ENCODE measurements at places on chromosomes 6 and 20.

- no peak for DNase-seq
Measured at GRCh38 chr6:30761791-30762429, 17.6 kb upstream of the IER3 start.

GRCh38 chr20:6074145-6074561, 20.3 kb upstream of the LRRN4 start:
- DNase-seq: no peak

DNA sequence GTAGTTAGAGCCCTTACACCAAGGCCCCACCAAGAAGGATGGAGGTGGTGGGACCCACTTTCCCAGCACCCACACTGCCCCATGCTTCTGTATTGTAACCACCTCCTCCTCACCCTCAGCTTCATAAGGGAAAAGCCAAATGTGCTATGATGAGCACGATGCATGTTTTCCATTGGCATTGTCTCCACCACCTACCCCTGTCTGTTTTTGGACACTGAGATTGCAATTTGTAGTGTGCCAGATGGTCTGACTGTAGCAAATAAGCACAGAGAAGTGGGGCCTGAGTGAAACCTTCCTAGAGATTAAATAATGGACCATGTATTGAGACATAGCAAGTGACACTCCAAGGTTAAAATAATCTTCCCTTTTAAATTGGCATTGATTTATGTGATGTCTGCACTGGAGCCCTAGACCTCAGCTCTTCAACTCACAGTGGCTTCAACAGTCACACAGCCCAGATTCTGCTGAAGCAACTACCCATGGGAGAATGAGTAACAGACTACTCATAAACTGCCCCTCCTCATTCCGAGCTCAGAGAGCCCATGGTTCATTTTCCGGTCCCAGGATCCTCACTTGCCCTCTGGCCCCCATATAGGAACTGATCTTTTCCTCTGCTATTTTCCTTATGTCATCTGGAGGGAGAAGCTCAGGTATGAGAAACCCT, 177.9 kb downstream of the COL9A1 start:
- DNase-seq: no peak

DNA sequence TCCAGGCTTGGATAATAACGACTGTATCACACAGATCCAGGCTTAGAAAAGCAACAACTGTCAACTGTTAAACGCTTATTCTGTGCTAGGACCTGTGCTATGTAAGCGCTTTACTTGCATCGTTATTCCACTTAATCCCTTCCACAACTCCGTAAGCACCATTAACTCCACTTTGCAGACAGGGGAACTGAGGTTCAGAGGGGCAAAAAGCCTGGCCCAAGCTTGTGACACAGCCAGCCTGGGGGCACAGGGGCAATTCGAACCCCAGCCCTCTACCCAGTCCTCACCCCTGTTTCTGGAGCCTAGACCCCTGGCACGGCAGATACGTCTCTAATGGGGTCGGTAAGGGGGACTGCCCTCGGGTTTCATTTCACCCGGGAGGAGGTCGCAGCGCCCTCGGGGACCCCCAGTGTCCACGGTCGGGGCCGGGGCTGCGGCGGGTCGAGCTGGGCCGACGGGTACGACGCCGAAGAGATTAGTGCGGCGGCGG, 411 bp downstream of the DSN1 start:
- DNase-seq: no peak

- no peak for DNase-seq
Measured at GRCh38 chr20:37958856-37959520, 56.1 kb downstream of the VSTM2L start.

- DNase-seq: no peak
Measured at GRCh38 chr6:105872249-105872648, 213.9 kb upstream of the PRDM1 start.

DNA sequence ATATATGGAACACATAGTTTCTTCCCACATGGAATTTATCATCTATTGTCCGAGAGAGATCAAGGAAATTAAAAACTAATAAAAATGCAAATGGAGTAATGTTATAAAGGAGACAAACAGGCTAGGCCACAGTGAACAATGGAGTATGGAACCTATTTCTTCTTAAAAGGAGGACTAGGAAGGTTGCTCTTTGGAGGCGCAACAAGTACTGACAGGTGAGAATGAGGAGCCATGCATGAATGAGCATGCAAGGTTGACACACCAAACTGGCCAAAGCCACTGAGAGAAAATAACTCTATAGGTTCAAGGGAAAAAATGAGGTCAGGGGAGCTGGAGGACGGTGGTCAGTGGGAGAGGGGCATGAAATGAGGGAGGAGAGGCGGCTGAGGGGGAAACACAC, 40.9 kb downstream of the PSMB1 start:
- no peak for DNase-seq

DNA sequence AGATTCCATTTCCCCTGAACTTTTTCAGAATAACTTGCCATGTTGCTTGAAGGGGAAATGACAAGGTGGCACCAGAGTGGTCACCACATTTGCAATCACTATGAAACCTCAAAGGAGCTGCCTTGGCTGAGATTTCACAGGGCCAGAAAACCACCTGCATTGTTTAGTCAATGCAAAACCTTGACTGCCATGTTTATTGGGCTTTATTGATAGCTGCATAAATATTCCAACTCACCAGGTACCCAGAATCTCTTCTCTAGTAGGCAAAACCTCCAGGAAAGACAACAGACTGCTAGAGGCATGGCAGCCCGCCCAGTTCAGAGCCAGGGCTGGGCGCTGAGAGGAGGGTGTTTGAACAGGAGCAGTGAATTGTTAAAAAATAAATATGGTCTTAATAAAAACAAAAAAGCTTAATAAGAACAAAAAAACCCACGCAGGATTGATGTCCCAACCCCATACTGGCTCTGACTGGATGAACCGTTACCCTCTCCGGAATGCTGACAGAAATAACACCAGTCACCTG, 375.6 kb downstream of the ZFAND3 start:
- no peak for DNase-seq

- DNase-seq: no peak
Measured at GRCh38 chr6:125101631-125102030, 51.9 kb upstream of the TPD52L1 start.

DNA sequence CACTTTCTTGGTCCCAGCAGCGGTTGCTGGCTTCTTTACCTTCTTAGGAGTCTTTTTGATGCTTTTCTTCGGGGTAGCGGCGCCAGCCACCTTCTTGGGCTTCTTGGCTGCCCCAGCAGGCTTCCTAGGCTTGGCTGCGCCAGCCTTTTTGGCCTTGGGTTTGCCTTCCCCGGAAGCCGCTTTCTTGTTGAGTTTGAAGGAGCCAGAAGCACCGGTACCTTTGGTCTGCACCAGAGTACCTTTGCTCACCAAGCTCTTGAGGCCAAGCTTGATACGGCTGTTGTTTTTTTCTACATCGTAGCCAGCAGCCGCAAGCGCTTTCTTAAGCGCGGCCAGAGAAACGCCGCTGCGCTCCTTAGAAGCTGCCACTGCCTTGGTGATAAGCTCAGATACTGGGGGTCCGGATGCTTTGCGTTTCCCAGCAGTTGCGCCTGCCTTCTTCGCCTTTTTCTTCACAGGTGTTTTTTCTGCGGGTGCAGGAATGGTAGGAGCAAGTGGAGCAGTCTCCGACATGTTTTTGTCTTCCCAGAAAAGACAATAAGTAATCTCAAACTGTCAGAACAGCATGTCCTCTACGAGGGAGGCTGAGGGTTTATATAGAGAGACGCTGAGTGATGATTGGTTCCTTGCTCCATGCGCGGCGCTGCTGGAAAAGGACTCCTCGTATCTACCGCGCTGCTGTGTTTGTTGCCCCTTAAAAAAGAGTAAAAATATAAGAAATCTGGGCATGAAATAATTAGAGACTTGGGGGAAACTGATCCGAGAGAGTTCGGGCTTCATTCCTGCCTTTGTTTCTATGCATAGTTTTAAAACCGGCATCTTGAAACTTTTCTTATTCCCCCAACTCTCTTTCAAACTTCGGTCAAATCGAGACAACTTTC, 130.3 kb upstream of the BTN3A2 start:
- no peak for DNase-seq

GRCh38 chr6:4849226-4850022, 73.2 kb downstream of the CDYL start:
- DNase-seq: no peak

- no peak for DNase-seq
Measured at GRCh38 chr6:69527921-69528476, 268.8 kb downstream of the LMBRD1 start.

DNA sequence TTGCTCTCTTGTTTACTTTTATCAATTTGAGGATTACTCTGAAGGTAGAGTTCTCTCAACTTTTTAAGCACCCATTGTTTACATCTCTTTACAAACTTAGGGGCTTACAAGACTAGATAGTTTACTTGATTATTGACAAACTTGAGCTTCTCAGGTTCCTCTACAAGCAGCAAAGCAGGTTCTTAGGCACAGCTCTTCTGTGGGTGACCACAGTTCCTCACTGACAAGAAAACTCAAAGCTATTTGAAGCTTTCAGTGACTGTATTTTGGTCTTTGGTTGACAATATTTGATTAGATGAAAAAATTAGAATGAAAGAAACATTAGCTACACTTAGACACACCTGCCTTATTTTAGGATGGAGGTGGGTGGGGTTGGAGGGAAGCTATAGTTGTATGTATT, 327.3 kb upstream of the RUNX2 start:
- no peak for DNase-seq

GRCh38 chr20:51164731-51165130, 141.8 kb upstream of the KCNG1 start:
- no peak for DNase-seq

- no peak for DNase-seq
Measured at GRCh38 chr20:40493549-40493948, 195.5 kb downstream of the MAFB start.

DNA sequence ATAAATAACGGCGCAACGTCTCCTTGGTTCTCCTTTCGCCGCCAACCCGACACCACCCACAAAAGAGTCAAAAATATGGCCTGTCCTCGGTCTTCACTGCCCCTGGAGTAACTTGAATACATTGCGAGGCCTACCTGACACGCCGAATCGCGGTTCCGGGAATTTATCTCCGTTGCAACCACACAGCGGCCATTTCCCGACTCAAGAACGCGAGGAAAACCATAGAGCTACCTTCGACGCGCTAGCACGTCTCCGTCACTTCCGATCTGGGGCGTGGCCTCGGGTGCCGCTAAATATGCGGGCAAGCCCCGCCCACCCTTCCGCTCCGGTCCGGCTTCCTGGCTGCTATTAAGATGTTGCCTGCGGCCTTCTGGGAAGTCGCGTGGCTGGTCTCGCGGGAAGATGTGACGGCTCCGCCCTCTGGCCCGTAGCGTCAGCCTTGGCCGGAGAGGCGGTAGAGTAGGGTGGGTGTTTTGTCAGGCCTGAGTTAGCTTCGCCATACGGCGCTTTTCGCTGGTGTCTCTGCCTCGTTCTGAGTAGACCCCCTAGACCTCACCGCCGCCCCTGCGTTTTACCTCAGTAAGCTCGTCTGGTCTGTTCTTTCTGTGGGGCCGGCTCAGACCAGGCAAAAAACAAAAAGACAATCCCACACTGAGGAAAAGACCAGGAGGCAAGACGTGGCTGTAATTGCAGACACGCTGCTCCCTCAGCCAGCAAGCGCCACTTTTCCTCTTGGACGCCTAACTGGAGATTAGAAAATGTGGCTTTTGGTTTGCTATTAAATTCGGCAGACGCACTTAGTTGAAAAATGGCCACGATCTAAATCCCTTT, at the start of gene BCLAF1:
TSS of gene BCLAF1 (minus strand) at position 268 of the 831 bp plus-strand sequence. CDS start 9,980 bp downstream, outside the sequence.
- peak; percentile 97 for DNase-seq

DNA sequence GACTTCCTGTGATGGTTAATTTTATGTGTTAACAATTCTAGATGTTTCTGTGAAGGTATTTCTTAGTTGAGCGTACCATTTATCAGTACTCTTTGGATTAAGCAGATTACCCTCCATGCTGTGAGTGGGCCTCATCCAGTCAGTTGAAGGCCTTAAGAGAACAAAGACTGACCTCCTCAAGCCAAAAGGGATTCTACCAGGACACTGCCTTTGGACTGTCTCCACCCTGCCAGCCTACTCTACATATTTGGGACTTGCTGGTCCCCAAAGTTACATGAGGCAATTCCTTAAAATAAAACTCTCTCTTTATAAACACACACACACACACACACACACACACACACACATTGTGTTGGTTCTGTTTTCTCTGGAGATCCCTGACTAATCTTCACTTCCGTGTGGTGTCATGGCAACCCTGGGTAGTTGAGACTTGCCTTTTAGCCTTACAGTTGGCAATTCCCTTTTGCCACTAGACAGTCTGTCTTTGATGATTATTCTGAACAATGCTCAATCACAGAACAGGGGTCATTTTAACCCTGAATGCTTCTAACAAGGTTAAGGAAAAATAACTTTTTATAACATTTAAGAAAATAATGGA, 32.2 kb downstream of the MRAP2 start:
- DNase-seq: no peak

GRCh38 chr20:48416002-48416401, 411.8 kb downstream of the PREX1 start:
- no peak for DNase-seq

GRCh38 chr20:40524071-40524470, 165.0 kb downstream of the MAFB start:
- no peak for DNase-seq

DNA sequence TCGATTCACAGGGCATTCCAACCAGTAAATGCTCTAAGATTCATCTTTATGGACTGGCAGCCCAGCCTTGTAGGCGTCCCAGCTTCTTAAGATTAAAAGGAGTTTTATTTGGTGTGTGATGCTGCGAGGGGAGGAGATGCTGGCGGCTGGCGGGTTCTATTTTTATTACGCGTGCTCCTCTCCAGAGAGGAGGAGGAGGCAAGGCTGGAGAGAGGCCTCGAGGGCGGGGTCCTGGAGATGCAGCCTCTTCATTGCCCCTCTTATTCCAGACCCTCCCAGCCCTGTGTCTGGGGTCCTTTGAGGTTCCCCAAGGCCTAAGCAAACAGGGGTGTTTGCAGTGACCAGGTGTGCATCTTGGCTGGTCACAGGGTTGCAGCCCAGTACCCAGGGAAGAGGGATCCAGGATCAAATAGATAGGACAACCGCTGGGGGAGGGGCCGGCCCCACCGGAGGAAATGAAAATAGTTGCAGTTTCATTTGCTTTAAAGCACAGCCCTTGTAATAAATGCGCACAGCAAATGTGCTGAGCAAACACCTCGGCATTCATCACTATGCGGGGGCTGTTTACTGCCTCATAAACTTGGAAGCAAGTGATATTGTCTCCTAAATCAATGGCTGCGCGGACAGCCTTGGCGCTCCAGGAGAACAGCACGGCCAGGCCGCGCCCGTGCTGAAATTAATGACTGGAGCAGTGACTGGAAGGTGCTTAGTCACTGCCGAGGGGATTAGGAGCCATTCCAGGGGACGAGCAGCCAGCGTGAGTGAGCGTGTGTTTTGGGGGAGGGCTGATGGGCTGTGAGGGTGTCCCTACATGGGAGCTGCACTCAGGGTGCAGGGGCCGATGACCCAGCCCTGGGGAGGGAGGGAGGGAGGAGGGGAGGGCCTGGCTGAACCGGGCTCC, 83.0 kb downstream of the TMEM242 start:
- DNase-seq: peak; percentile 68
